Thoracic aorta (tissue), 2 donors: ENCODE measurements at places on chromosomes 13 and 19. TPM values are rescaled to one million over a fixed set of nuclear protein-coding genes. Genes with fewer than 3 reads are reported as not detected.
A peak's percentile ranks its signal among the peaks of the same experiment; 100 is the strongest.

GRCh38 chr19:30161021-30161655 lies 211.0 kb upstream of the ZNF536 start:
- no peak overlapping the region for H3K4me3 ChIP-seq
- no peaks in the 10 kb centered on the region for H3K36me3 ChIP-seq
- no peak for DNase-seq

GRCh38 chr13:109626386-109627171 lies 159.8 kb downstream of the IRS2 start:
- peaks cover 16% of the 10 kb centered on the region for H3K4me1 ChIP-seq
- no peak for DNase-seq
- no peaks in the 10 kb centered on the region for H3K27me3 ChIP-seq
- H3K27ac ChIP-seq: no peak overlapping the region
- no peaks in the 10 kb centered on the region for H3K36me3 ChIP-seq

Gene MRPL4
- 29.9 TPM for total RNA-seq

Gene ARRDC5
- 0.49 TPM for total RNA-seq

GRCh38 chr19:58279042-58279924 lies 528 bp downstream of the ZNF8 start:
- H3K36me3 ChIP-seq: peaks cover 5% of the 10 kb centered on the region
- H3K4me1 ChIP-seq: peaks cover 4% of the 10 kb centered on the region
- peak overlapping the region; percentile 85 for H3K4me3 ChIP-seq
- DNase-seq: peak; percentile 40
- peak overlapping the region; percentile 80 for H3K27ac ChIP-seq

Gene ANO8
- 9.5 TPM for total RNA-seq

Gene ZNF66
- 5.7 TPM for total RNA-seq

DNA sequence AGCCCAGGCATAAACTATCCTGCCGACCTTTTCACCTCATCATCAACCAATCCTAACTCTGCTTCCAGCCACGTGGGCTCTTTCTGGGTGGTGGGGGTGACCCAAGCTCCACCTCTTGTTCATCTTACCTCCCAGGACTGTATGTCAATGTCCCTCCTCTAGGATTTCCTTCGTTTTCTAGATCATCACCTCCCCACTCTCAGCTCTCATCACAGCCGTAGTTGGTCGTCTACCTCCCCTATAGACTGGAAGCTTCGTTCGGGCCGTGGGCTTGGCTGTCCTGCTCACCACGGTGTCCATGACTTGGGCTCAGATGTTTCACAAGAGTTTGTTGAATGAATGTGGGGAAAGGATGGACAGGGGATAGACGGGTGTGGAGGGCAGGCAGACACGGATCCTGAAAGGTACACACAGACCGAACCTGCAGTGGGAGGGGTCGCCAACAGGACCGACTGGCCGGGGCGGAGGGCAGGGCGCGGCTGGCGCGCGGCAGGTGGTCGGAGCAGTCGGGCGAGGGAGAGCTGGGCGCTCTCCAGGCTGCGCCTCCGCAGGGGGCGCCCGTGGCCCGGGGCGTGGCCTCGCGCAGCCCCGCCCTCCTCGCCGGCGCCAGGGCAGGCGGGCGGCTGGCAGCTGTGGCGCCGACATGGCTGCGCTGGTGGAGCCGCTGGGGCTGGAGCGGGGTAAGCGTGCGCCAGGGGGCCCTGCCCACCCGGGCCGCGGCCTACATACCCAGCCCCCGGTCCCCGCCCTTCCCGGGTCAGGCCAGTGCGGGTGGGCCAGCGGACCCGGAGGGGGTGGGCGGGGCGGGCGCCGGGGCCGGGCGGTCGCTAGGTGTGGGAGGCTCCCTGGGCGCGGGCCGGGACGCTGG lies at the start of gene LIN7B:
Gene LIN7B (plus strand): TSS at position 609 of the 868 bp plus-strand sequence. CDS start 35 bp downstream, at position 644.
- H3K4me3 ChIP-seq: peak within 1 kb of the TSS; percentile 94
- peak within 1 kb of the TSS; percentile 84 for H3K27ac ChIP-seq
- no peaks in the 10 kb centered on the region for H3K36me3 ChIP-seq
